ENCODE measurements at places on chromosomes 1 and 21.

GRCh38 chr1:230215031-230215430, 148.0 kb downstream of the GALNT2 start:
- no peak for DNase-seq

- DNase-seq, result no peak
Measured at GRCh38 chr1:198794498-198794897, 155.7 kb downstream of the PTPRC start.

DNA sequence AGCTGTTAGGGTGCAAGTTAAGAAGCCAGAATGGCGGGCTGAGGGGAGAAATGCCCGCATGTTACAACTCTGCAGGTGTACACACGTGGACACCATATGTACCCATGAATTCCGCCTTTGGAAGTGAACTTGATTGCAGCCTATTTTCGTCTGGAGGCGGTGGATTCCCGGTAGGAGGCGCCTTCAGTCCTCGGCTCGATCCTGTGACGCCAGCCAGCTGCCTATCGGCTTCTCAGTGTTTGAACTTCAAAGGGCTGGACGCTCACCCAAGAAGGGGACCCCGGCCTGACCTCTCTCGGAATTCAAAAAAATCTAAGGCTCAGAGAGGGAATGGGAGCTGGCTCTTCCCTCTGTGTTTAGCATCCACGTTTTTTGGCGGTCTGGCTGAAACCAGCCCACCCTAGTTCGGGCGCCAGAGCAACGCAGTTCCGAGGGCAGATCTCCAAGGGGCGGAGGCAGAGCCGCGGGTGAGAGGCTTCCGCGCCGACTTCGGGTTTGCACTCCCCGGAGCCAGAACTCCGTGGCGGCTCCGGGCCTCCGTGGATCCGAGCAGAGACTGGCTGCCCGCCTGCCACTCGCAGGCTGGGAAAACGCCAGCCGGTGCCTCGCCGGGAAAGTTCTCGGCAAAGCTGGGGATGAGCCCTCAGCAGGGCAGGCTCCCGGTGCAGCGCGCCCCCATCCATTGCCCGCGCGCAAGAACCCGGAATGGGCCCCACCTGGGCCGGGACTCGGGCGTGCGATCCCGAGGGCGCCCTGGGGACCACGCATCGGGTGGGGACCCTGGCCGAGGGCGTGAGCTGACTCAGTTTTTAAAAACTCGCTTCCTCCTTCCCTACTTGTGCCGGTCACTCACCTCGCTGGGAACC, 996 bp upstream of the TMEM51 start:
- DNase-seq, result no peak

DNA sequence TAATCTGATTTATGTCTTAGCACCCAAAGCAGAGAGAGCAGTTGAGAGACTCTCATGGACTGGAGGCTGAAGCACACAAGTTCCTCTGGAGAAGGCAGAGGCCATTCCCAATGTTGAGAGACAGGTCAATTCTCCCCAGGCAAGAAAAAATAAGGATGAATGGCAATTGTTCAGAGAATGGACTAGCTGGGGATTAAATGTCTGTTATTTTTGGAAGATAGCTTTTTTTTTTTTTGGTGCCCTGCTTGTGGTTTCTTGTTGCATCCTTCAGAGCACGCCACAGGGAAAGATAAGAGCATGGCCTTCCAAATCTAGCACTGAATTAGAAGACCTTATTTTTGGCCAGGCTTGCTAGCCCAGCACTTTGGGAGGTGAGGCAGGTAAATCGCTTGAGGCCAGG, 65.6 kb upstream of the ERRFI1 start:
- DNase-seq, result no peak

DNA sequence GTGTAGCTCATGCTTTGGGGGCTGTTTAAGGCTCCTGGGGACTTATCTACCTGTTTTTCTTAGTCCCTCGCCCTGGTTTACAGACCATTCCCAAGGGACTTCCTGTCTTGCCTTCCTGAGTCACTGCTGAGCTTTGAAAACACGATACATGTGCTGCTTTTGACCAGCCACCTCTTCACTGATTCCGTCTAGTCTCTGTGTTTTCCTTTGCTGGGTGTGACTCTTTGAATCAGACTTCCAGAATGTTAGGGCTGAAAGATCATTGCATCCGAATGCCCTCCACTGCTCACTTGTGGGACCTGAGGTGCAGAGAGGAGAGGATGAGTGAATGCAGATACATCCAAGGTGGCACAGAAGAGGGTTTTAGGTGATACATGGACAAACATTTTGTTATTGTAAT, 35.4 kb upstream of the CITED4 start:
- DNase-seq, result no peak

GRCh38 chr1:80533093-80533492, 1267.6 kb upstream of the ADGRL2 start:
- no peak for DNase-seq

GRCh38 chr1:230426246-230427093, at the start of gene PGBD5:
Gene PGBD5, minus strand, starts transcription at chr1:230426332. Its CDS starts 404 bp downstream, at chr1:230425928.
- DNase-seq, result peak; percentile 12

DNA sequence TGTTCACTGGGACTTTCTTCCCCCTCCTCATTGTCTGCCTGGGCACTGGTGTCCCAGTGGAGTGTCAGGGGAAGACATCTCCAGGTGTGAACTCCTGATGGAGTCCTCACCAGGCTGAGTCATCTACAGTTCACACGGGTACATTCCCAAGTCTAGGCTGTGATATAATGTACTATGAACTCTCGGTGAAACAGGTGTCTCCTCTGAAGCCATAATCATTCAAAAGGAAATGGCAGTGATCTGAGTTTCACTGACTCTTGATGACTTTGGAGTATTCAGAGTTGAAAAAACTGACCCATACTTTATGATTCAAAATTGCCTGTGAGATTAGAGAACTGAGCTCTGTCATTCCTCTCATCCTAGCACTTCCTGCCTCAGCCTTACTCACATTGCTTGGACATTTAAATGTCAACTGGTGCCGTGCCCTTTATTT, 9.1 kb downstream of the LAMC2 start:
- DNase-seq, result no peak

DNA sequence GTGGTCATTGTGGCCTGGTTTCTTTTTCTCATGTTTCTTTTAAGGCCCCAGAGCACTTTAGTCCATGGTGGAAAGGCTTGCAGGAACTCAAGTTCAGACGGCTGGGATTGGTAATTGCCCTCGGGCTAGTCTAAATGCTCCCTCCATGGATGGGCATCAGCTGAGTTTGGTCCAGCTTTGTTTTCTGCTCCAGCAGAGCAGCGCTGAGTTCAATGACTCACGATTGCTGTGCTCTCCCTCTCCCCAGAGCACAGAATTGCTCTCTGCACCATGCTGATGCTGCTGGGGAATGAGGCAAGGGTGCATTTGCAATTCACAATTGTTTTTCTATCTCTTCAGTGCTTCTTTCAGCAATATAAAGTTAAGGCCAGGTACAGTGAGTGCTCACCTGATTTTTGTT, 1.8 kb upstream of the OR2T6 start:
- no peak for DNase-seq

DNA sequence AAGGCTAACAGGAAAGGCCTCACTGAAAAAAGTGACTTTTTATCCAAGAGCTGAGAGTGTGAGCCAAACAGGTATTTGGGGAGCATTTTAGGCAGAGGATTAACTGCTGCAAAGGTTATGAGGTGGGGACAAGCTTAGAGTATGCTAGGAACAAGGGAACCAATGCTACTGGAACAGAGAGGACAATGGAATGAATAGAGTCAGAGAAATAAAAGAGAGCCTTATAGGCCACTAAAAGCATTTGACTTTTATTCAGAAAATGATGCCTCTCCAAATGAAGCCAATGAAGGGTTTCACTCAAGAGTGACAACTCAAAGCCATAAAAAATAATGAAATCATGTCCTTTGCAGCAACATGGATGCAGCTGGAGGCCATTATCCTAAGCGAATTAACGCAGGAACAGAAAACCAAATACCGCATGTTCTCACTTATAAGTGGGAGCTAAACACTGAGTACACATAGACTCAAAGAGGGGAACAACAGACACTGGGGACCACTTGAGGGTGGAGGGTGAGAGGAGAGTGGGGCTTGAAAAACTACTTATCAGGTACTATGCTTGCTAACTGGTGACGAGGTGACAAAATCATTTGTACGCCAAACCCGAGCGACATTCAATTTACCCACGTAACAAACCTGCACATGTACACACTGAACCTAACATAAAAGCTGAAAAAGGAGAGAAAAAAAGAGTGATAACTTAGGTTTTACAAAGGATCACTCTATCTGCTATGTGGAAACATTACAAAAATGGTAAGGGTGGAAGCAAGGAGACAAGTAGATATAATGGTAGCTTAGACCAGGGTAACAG, 11.1 kb downstream of the PTP4A2 start:
- DNase-seq, result no peak

DNA sequence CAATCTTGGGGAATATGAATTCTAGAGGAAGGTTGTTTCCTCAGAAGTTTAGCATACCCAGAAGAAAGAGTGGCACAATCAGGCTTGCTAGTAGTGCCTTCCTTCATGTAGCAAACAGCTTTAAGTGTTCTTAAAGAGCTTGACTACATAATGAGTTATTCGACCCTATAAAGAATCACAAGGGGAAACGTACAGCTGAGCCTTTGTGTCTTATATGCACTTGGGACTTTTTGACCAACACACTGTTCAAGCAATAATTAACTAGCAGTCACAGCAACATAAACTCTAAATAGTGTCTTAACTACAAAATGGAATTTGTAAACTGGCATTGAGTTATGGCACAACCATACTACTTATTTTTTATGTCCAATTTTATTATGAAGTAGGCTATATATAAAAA, 86.1 kb downstream of the TTLL7 start:
- DNase-seq, result no peak

- no peak for DNase-seq
Measured at GRCh38 chr1:225919906-225920305, 4.1 kb downstream of the PYCR2 start.

DNA sequence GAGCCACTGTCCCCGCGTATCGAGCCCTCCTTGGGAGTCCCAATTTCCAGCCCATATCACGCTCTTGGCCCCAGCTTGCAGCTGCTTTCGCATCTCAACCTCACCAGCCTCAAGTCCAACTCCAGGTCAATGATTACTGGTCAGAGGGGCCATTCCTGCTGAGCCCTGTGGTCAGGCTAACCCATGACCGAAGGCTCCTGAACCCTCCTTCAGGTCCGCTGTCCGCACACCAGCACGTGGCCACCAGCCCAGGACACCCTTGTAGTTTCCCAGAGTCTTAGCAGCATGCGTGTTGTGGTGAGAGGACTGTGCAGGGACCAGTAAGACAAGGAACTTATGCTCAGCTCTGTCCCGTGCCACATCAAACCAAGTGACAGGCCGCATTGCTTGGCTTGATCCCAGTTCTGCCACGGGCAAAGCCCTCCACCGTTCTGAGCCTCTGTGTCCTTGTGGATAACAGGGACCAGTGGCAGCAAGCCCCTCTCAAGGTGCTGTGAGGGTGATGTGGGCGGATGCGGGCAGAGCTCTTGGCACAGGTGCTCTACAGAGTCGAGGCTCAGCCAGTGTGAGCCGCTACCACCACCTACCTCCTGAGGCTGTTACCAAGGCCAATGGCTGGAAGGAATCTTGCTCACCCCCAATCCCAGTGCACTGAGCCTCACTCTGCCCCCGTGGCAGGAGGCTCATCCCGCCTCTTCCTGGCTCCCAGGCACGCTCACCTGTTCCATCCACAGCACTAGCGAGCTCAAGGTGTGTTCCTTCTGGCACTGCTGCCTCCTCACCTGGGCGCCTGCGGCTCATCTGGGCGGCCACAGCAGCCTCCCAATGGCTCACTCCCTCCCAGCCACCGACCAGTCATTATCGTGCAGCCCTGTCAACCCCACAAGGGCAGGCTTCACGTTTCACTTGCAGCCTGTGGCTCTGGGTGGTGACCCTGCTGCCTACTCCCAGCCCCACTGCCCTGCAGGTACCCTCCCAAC, 20.4 kb downstream of the KRTAP10-1 start:
- DNase-seq, result no peak

- no peak for DNase-seq
Measured at GRCh38 chr21:44701541-44701940, 4.6 kb downstream of the KRTAP10-12 start.

GRCh38 chr1:10236405-10237156, 26.2 kb downstream of the KIF1B start:
- no peak for DNase-seq

DNA sequence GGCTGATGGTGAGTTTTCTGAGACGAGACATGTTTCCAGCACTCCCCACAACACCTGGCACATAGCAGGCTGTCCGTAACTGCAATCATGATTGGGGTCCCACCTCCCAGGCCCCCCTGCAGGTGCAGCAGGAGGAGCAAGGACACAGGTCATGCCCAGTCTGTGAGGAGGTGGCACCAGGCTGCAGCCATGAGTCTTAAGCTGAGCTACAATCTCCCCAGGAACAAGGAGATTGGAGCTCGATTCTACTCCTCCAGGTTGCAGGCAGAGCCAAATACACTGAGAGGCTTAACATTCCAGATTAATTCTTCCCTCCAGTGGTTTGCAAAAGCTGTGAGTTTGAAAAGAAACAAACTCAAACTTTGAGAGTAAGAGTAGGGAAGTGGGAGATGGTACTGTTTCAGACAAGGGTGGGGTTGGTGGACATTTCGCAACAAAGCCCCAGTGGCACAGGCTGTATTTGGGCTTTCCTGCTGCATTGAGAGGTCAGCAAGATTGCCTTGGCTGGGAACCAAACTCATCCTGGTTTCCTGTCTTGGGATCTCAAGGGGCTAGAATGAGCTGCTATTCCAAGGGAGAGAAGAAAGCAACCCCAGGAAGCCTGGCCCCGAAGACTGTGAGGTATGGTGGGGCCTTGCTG, 64.8 kb upstream of the GALNT2 start:
- no peak for DNase-seq

GRCh38 chr21:45820171-45821091, 161.1 kb upstream of the COL6A1 start:
- DNase-seq, result peak; percentile 63

DNA sequence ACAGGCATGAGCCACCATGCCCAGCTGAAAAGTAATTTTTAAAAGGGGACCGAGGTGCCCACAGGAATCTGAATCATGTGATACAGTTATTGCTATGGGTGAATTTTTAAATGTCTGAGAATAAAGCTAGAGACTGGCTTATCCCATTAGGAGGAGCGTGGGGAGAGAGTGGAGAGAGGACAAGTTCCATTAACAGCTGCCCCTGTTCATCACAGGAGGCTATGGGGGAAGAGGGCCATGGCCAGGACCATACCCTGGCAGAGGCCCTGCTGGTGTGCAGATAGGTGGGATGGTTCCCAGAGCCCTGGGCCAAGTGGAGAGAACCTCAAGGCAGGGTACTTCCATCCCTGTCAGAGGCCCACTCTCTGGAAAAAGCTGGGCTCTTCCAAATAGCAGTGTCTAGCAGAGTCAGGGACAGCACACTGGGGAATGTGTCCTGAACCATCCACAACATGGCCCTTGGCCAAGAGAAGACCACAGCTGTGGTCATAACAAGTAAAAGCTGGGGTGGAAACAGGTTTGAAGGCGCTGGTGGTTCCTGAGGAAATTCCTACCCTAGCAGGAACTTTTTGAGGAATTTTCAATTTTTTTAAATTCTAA, 13.7 kb upstream of the ZNF691 start:
- no peak for DNase-seq

- no peak for DNase-seq
Measured at GRCh38 chr1:156135930-156136871, 17.2 kb upstream of the SEMA4A start.

DNA sequence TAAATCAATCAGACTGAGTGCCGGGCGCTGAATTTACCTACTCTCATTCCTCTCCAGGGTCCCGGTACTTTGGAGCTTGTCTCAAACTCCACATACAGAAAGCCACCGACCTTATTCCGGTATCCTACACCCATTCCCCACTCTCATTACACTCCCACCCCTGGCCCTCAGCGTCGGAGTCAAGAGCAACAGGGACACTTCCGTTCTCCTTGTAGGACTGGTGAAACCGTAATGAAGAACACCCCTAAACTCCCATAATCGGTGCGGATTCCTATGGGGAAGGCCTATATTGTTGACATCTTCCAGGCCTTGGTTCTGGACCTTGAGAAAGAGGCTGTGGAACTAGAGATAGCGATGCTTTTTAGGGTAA, 798 bp downstream of the ZBED6 start:
- DNase-seq, result peak; percentile 10

Measured in activated T-helper 9 cell treated with anti-CD3 and anti-CD28 coated beads, Interleukin-2, amount 50 U/mL, for 16 hours (primary cell).